ENCODE measurements at places on chromosomes 3 and 15. TPM values are rescaled to one million over a fixed set of nuclear protein-coding genes. Genes with fewer than 3 reads are reported as not detected.

SLITRK3 gene
- 0.05 TPM for polyA plus RNA-seq

HYKK gene
- 5.5 TPM for polyA plus RNA-seq

NR2E3 gene
- polyA plus RNA-seq: 0.22 TPM

- DNase-seq: no peak
Observed at GRCh38 chr3:12369029-12369428, 80.2 kb downstream of the PPARG start.

- DNase-seq: no peak
Observed at GRCh38 chr3:16883057-16883722, 1.6 kb upstream of the PLCL2 start.

- no peak for DNase-seq
Observed at GRCh38 chr3:83434880-83435587, 1523.8 kb upstream of the CADM2 start.

GRCh38 chr3:114698146-114699105, 404.6 kb downstream of the TIGIT start:
- DNase-seq: no peak

- no peak for DNase-seq
Observed at GRCh38 chr15:60583194-60583593, 104.3 kb upstream of the ICE2 start.

DNA sequence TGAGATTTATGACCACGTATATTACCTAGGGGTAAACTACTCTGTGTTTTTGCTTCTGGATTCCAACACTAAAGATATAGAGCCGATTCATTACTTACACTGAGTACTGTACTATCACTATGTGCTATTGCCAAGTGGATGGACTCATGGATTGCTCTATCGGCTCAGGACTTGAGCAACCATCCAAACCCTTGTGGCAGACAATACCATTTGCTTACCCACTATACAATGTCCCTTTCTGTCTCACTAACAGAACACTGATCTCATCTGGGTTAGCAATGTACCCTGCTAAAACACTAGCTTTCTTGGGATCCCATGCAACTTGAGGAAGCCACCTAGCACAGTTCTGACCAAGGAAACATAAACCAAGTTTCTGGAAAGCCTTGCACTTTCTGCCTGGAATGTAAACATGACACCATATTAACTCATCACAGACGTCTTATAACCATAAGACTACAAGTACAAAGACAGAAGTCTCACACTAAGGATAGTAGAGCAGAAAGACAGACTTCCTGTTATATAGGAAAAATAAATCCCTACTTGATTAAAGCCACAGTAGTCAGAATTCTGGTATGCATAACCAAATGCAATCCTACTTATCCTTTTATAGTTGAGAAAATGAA, 38.6 kb downstream of the HACD2 start:
- DNase-seq: no peak

- DNase-seq: no peak
Observed at GRCh38 chr3:161020256-161020655, 84.9 kb downstream of the B3GALNT1 start.

DNA sequence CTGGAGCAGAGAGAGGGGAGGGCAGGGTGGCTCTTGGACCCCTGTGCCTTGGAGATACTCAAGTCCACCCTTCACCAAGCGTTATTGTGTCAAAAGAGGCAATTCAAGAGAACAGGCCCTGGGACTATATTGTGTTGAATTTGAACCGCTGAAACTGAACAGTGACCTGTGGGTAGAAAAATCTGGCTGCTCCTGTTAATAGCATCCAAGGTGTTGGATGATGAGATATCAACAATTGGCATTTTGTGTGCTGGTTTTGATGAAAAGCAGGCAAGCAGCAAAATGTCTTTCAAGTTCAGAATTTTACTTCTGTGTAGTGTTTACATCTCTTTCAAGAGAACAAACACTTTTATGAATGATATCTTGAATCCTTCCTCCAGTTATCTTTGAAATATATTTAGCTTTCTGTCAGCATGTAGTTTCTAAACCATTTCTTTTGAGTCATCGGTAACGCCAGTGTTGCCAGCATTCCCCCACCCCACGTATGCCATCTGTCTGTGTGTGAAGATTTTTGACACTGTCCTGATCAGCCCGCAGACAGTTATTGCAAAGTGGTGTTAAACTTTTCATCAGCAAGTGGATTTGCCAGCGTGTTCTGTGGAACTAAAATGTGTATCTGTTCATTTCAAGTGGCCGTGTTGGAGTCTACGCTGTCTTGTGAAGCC, 34.8 kb downstream of the PDHB start:
- DNase-seq: no peak

DNA sequence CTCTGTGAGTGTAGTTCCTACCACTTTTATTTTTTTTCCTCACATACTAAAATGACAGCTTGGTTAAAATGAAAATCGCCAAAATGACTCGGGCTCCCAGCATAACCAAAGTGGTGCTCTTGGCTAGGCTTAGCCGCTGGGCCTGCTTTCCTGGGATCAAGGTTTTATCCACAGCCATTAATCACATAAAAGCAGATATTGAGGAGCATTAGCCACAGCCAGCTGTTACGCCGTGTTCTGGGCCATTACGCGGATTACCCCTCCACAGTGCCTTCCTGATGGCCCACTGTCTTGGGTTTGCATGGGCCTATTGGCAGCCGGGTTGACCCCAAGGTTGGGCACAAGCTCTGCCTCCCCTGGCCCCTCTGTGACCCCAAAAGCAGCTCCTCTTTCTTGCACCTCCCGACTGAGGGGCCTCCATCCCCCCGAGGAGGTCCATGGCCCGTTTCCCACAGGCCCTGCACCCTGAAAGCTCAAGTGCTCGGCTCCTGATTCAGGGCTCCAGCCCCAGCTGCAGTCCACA, 30.4 kb upstream of the TRPM1 start:
- DNase-seq: no peak

DNA sequence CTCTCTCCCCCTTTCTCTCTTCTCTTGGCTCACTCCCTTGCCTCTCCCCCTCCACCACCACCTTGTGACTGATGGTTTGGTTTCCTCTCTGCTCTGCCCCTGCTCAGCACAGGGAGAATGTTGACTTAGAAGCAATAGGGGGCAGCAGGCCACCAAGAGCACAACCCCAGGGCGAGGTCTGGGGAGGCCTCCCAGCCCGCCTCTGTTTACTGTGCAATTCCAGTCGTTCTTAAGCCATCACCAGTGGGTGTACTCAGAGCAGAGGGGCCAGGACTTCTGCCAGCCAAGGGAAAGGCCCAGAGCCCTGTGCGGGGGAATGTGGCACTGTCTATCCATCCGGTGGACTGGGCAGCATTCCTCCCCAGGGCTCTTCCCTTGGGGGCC, 5.7 kb upstream of the APEH start:
- no peak for DNase-seq

GRCh38 chr3:113914646-113915045, 33.2 kb upstream of the ZDHHC23 start:
- no peak for DNase-seq

DNA sequence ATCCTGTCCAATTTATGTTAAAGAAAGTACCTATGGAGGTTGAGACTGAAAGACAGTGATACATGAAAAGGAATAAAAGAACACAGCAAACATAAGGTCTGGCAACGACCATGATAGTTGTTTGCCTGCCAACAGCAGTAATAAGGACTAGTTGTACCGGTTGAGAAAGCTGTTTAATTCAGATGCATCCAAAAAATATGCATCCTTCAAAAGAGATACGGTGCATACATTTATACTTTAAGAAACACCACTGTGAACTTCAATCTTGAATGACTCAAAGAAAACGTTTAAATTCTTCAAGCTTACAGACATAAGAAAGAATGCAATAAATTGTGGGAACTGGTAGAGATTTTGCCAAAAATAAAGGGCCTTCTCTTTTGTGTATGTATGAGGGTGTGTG, 492.1 kb downstream of the NLGN1 start:
- no peak for DNase-seq

- no peak for DNase-seq
Observed at GRCh38 chr3:111676211-111677006, 81.3 kb upstream of the ZBED2 start.

All from adrenal gland (tissue), 19 donors.